Effector CD8-positive, alpha-beta T cell (primary cell): ENCODE measurements at places on chromosomes 1 and 21.

- no peak for DNase-seq
Measured at GRCh38 chr1:41538741-41539417, 54.4 kb upstream of the EDN2 start.

DNA sequence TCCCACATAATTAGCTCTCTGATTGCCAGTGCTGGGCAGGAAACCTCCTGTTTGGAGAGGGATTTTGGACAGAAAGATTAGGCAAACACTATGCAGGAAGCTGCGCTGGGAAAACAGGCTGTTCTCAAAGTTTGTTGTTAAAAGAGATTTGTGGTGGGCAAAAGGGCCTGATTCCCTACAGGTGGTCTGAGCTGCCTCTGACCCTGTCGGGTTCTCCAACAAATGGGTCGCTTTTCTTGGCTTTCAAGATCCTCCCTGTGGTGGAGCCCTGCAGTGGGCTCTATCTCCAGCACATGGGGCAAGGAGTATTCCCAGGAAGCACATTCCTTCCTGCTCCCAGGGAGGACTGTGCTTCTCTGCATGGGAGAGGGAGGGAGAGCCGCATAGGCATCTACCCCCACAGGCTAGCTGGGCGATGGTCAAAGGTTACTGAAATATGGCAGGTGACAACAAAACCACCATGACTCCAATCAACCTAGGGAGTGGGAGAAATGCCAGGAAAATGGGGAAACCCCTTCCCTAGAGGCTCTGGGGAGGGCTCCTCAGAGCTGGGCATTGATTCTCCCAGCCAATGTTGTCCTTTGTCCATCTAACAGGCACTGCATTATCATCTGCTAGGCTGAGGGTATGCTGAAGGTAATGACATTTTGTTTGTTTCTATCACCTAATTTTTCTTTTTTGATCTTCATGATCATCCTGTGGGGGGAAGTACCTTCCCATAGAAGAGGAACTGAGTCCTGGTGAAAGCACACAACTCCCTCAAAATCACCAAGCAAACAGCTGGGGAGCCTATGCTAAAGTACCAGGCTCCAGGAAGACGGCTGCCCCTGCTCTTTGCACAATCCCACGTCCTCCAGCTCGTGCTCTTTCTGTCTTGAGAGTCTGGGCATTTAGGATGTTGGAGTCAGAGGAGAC is 85.3 kb downstream of the PLXNA2 start:
- no peak for DNase-seq

GRCh38 chr1:116261227-116261626 is 111.8 kb upstream of the ATP1A1 start:
- no peak for DNase-seq

GRCh38 chr1:95233319-95233736 is 682 bp upstream of the RWDD3 start:
- no peak for DNase-seq

DNA sequence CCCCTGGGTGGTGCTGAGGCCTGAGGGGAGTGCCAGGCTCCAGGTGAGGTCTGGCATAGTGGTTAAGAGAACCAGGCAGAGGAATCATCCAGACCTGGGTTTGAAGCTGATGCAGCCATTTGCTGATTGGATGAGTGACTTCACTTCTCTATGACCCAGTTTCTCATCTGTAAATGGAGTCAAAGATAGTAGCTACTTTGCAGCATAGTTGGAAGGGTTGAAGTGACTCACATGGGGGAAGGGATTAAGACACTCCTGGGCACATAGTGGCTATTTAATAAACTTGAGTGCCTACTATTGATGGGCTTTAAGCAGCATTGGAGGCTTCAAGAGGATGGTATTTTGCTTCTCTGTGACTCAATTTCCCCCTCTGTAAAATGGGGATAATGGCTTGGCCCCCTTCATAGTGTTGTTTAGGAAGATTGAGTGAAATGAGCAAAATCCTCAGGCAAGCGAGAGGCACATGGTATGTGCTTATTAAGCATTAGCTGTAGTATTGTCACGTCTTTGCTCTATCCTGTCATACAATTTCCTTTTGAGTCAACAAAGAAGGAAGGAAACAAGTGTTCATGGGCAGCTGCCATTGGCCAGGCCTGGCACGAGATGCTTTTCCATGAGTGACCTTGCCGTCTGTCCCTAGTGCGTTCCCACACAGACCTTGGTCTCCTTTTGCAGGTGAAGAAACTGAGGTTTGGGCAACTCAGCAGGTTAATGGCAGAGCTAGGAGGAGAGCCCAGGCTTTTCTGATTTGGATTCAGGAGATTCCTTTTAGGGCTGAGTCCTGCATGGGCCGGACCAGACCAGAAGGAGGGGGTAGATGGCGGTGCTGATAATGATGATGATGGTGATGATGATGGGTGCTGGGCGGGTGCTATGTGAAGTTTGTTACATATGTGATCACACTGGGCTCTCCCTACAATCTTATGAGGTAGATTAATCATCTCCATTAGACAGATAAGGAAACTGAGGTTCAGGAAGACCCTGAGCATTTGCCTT is 131.1 kb upstream of the WNT4 start:
- no peak for DNase-seq

DNA sequence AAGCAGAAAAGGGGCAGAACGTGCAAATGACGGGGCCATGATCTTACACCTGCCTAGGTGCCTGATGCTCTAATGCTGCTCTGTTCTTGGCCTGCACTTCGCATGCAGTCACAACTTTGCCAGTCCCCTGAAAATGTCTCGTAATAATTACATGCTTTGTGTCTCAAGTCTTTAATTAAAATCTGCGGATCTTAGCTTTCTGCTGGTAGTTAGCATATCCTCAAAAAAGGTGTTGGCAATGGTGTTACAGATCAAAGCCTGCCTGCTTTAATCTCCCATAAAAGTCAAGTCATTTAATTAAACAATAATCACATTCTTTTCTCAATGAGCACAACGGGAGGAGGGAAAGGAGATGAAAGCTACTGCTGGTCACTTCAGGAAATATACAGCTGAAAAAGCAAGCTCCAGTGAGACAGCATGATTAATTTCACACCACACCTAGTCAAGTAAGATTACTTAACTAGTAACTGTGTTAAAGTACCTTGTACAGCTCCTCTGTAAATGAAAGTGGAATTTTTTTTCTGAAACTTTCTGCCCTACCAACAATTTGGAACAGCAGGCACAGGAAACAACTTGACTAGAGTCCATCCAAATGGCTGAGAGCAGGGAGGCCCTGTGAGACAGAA is 45.8 kb downstream of the STX6 start:
- no peak for DNase-seq

GRCh38 chr1:112744009-112744578 is 29.0 kb upstream of the PPM1J start:
- DNase-seq: no peak

- DNase-seq: peak; percentile 67
Measured at GRCh38 chr1:10960411-10961299, 51.8 kb upstream of the TARDBP start.
